ENCODE measurements at places on chromosomes 6 and 20.

DNA sequence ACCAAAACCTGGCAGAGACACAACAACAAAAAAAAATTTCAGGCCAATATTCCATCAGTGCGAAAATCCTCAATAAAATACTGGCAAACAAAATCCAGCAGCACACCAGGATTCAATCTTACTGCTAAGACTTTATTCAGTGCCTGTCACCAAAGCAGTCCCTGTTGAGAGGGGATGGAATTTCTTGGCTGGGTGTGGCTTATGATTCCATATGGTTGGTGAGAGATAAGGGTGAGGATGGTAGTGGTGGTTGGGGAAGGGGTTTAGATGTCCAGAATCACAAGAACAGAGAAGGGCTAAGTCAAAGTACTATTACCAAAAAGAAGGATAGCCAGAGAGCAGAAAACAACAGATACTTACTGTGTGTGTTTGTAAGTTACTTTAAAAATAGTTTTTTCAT, 152.8 kb upstream of the SLC35B3 start:
- no peak for DNase-seq

DNA sequence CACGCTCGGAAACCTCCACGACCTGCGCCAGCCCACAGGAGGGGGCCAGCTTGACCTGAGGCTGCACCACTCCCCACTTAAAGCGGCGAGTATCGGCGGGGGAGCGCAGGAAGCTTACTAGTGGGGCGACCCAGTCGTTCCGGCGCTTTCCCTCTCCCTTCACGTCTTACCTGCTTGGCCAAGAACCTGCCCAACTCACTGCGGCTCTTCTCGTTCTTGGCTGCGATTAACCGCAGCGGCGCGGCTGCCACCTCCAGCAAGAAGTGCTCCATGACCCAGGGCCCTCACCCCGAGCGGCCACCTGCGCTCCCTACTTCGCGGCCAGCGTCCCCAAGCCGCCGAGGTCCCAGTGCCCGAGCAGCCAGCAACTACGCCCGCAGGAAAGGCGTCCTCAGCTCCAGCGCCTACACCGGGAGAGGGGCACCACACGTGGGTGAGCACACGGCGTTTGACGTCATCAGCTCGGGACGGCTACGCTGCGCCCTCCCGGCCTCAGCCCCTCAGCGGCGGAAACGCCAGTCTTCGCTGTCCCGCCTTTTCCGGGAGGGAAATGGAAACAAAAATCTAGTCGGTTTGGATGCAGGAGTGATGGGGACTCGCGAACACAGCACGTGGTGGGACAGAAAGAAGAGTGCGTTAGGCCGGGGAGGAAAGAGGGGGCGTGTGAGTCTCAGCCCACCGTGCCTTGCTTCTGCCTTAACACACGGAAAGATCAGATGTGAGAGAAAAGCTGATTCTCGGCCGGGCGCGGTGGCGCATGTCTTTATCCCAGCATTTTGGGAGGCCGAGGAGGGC, at the start of gene MDN1:
MDN1 (minus strand) TSS at position 459 of the 795 bp plus-strand sequence; CDS start at position 272, 187 bp downstream.
- DNase-seq = peak; percentile 95

GRCh38 chr6:6875818-6876470, 231.8 kb upstream of the RREB1 start:
- no peak for DNase-seq

DNA sequence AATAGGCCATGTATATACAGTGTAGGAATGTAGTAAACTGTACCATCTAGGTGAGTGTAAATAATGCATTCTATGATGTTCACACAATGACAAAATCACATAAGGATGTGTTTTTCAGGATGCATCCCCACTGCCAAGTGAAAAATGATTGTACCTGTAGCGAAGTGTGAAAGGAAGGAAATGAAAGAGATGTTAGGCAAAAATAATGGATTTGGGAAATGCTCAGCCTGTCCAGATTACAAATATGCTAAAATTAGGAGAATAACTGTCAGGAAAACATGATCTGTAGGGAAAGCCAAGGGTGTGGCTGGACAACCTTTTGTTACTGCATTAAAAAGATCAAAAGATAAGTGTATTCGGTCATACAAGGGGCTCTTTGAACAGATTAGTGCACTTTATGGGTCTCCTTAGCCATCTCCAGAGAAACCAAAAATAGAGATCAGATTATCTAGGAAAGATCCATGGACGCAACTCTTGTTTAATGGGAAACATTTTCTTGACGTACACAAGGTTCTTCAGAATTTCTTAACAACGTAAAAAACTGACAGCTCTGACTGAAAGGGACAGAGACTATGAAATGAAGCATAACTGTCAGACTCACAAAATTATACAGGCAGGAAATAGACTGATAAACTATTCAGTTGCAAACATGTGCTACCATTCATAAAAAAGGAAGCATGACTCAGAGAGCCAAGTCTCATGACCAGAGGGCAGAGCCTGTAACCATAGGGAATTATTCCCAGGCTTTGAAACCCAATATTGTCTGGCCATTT, 253.6 kb upstream of the RAB32 start:
- DNase-seq = no peak

GRCh38 chr6:70385901-70386300, 27.4 kb upstream of the FAM135A start:
- DNase-seq = no peak

- no peak for DNase-seq
Observed at GRCh38 chr20:55478724-55479450, 526.4 kb downstream of the CBLN4 start.

GRCh38 chr6:109977791-109978173, 329 bp upstream of the GPR6 start:
- no peak for DNase-seq

DNA sequence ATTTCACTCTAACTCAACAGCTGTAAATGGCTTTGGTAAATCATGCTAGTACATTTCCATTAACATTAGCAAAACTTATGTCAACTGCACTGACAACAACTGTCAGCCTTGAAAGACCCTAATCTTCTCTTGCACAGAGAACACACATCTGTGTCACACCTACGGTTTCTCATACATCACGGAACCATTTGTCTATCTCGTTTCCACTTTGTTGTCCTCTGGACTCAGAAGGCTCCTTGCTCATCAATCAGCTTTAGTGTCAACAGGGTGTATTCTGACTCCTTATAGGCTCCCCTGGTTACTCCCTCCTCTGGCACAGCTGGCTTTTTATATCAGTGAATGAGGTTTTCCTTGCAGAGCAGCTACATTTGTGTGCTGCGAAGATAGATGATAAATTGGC, 49.3 kb downstream of the CD83 start:
- no peak for DNase-seq

DNA sequence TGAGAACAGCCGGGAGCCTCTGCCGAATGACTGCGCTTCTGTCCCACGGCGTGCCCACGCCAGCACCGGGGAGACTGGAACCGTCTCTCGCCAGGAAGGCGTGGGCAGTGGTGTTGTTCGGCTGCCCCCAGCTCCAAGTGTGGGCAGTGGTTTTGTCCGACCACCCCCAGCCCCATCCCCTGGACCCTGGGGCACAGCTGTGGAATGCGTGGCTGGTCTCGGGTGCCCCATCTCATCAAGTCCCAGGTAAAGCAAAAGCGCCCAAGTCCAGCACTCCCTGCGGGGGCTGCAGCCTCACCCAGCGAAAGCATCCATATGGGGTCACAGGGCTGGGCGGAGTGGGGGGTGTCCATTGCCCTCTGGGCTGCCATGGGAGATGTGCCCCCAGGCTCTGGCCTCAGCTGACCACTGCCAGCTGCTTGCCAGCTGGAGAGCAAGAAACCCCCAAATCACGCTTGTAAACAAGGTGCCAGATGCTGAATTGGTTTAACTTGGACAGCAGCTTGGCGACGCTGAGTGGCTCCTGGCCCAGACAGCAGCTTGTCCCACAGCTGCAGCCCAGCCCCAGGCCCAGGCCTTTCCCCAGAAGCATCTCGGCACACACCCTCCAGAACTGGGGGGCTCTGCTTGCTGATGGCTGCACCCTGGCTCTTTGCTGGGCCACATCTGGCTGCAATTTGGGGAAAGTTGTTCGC, 4.5 kb downstream of the CABLES2 start:
- no peak for DNase-seq

DNA sequence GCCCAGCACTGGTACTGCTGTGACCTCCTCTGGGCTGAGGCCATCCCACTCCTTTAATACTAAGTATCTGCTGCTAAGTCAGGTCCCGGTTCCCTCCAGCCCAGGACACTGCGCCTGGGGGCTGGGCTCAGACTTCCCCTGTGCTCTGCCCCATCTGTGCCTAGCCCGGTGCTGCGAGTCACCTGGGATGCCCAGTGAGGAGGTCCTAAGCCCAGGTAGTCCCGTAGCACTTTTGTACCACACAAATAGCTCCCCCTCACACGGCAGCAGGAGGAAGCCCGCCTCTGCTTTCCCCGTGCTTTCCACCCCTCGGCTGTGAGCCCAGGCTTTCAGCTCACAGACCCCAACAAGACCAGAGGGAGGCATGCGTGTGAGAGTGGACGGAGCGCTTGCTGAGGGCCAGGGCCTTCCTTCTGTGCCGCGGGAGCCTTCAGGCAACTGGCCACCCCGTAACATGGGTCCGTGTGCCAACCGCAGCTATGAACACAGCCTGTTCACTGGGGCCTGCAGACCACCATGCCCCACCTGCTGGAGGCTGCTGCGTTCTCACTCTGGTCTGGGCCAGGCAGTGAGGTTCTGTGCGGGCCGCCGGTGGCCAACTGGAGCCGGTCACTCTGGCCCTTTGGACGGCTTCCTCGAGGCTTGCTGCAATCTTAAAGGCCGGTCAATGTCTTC, 79.9 kb upstream of the MPC1 start:
- DNase-seq = no peak

DNA sequence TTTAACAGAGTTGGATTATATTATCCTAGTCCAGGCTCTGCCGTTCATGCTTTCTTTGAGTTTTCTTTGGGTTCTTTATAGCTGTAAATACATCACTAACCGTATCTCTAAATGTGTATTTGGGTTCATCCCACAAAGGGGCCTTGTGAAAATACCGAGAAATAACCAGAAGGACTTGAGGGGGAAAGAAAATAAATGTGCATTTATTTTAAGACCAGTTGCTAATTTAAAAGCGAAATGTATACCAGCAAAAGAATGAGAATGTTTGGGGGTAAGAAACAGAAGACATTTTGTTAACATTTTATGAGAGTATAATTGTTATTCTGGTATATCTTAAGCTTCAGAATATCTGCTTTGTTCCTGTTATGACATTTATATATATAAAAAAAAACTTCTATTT, 38.9 kb downstream of the LRRN4 start:
- DNase-seq = no peak

- DNase-seq = no peak
Observed at GRCh38 chr6:143741480-143741879, 63.7 kb downstream of the PHACTR2 start.

DNA sequence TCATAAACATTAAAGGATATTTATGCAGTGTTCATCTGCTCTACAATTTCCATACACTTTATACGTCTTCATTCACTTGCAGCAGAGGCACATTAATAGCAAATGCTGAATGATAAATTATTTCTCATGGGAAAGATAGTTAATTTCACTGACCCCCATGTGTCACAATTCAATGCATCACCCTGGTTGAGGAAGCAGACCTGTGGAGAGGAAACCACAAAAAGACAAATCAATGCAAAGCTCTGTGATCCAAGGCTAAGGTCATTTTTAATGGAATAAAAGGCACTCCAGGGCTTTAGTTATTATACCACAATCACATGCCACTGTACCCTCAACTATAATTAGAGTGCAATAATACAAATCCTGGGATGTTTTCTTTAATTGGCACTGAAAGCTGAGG, 40.3 kb upstream of the TENT5A start:
- no peak for DNase-seq

- DNase-seq = no peak
Observed at GRCh38 chr6:112269114-112269513, 14.7 kb upstream of the LAMA4 start.

GRCh38 chr6:912871-913835, 220.2 kb upstream of the EXOC2 start:
- DNase-seq = peak; percentile 45

DNA sequence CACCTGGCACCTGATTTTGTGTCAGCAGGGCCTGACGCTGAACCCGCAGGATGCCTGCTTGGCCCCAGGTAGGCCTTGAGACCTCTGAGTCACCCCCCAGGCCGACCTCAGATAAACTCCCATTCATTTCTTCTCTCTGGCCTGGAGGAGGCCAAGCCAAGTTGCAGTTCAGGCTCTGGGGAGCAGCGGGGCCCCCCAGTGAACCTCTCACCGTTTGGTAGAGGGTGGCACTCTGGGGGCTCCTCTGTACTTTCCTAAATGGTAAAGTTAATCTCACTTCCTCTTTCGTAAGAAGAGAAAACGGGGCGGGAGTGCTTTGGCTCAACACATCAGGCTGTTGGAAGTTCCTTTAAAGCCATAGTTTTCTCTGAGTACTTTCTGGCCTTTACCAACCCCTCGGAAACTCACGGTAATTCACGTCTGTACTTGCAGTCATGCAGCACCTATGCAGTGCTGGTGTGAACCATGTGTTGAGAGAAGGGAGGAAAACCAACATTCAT, 2.8 kb downstream of the SIRPA start:
- DNase-seq = no peak

GRCh38 chr6:24358219-24358821, 461 bp upstream of the DCDC2 start:
- no peak for DNase-seq

- no peak for DNase-seq
Observed at GRCh38 chr6:86888301-86888700, 49.0 kb upstream of the HTR1E start.

DNA sequence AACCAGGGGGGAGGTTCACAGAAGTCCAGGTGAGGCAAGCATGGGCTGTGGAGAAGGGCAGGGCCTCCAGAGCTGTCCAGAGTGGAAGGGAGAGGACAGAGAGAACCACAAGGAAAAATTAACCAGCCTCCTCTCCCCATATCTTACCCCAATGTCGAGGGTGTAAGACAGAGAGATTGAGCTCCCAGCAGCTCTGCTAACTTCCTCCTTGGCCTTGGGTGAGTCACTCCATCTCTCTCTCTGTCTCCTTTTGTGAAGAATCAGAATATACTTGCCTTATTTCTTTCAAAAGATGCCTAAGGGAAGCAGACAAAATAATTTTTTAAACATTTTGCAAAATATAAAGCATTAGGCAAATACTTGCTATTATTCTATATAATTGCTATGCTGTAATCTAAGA, 58.3 kb upstream of the IYD start:
- no peak for DNase-seq

DNA sequence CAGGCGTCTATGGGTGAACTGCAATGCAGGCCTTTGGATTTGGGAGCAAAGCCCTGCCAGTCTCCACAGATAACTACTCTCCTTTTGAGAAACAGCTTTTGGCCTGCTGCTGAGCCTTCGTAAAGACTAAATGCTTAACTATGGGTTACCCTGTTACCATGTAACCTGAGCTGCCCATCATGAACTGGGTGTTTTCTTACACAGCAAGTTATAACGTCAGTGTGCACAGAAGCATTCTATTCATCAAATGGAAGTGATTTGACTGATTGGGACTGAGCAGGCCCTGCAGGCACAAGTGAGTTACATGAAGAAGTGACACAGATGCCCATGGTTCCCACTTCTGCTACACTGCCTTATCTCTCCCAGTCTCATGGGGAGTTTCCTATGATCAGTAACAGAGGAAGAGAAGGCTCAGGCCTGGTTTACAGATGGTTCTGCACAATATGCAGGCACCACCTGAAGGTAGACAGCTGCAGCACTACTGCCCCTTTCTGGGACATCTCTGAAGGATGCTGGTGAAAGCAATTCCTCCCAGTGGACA, 319.1 kb downstream of the CD83 start:
- DNase-seq = no peak

All from small intestine (tissue), 16 donors.